ENCODE measurements at places on chromosomes 5 and 9. TPM values are rescaled to one million over a fixed set of nuclear protein-coding genes. Genes with fewer than 3 reads are reported as not detected.

Gene KCNV2
- total RNA-seq: 0.11 TPM

Gene SLC6A19
- not detected for total RNA-seq

Gene SPATA31A3
- not detected for total RNA-seq

Gene ERGIC1
- total RNA-seq: 97.6 TPM

Gene CLTB
- total RNA-seq: 46.5 TPM

Gene MCIDAS
- not detected for total RNA-seq

Gene COL15A1
- 0.28 TPM for total RNA-seq

Gene JAKMIP2
- 1.5 TPM for total RNA-seq

Gene CCL27
- total RNA-seq: not detected

Gene PCDHB3
- total RNA-seq: not detected

Gene SPAG8
- total RNA-seq: 0.98 TPM

Gene GABRA6
- not detected for total RNA-seq

Gene RFX3
- 11.9 TPM for total RNA-seq

Gene N4BP3
- total RNA-seq: 11.4 TPM

Gene DIPK1B
- 0.32 TPM for total RNA-seq

Gene PLPPR1
- total RNA-seq: not detected

Gene SARDH
- 0.15 TPM for total RNA-seq

Gene RLN1
- 0.80 TPM for total RNA-seq

Gene PELO
- total RNA-seq: 7.7 TPM

Gene LCN9
- not detected for total RNA-seq

Gene NRG2
- 21.0 TPM for total RNA-seq

Gene ELOVL7
- total RNA-seq: 0.95 TPM

Gene KIF27
- 2.2 TPM for total RNA-seq

Gene KIF4B
- 0.05 TPM for total RNA-seq

Gene NUDT12
- 3.9 TPM for total RNA-seq

Gene DBH
- total RNA-seq: not detected

Gene PCDHA3
- not detected for total RNA-seq

Gene FCN2
- total RNA-seq: not detected

Gene FOXD4L6
- not detected for total RNA-seq

Gene SLC25A25
- total RNA-seq: 14.3 TPM

Gene ZNF658
- 3.2 TPM for total RNA-seq

Gene TTC16
- total RNA-seq: not detected

Gene NSMF
- 35.1 TPM for total RNA-seq
